ENCODE measurements at places on chromosomes 7 and 10.

GRCh38 chr7:30513762-30514161 is 9.1 kb upstream of the GGCT start:
- DNase-seq: no peak

- no peak for DNase-seq
Measured at GRCh38 chr7:4784799-4785198, 9.4 kb downstream of the AP5Z1 start.

DNA sequence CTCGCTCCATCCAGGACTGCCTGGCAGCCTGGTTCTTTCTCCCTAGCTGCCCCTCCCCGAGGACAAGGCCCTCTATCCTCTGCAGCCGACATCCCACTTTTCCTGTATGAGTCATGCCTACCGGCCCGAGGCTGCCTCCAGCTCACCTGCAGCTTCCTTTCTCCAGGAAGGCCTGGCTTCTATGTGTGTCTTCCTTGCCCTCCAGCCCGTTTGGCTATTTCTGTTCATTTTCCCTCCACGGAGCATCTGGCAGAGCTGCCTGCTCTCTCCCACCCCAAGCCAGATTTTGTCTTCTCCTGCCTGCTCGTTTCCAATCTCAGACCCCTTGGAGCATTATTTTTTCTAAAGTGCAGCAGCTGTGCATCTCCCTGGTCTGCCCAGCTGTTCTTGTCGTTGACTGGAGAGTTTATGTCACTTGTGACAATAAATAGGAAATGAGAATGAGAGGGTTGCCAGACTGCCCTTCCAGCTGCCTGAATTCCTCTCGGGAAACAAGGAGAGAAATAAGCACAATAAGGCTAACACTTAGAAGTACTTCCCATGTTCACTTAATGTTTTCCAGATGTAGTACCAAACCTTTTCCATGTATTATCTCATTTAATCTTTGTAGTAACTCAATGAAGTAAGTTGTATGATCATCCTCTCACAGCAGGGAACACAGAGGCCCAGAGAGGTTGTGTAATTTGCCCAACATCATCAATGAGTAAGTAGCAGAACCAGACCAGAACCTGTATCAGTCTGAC is 19.7 kb downstream of the UBTD1 start:
- no peak for DNase-seq

DNA sequence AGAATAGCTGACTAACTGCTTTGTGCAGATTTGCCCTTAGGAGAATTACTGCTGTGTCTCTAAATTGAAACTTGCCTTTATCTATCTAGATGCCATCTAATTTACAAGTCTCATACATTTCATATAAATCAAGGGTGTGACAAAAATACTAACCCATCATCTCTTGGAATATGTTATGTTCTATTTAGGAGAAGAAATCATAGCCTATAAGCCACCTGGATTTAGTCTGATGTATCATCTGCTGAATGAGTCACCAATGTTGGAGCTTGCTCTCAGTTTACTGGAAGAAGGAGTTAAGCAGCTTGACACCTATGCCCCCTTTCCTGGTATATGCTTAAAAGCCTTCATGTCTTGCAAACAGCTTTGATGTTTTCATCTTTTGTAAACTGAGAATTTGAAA is 43.5 kb downstream of the NUP205 start:
- DNase-seq: no peak

DNA sequence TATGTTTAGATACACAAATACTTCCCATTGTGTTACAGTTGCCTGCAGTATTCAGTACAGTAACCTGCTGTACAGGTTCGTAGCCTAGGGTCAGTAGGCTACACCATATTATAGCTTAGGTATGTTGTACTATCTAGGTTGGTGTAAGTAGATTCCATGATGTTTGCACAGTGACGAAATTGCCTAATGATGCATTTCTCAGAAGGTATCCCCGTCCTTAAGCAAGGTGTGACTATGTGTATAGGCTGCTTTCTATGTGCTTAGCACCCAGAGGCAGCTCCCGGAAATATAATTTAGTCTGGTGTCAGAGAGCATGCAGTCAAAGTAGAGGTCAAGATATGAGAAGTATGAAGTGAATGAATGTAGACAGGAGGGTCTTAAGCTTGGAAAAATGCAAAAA is 9.8 kb downstream of the MAPK8 start:
- DNase-seq: no peak

DNA sequence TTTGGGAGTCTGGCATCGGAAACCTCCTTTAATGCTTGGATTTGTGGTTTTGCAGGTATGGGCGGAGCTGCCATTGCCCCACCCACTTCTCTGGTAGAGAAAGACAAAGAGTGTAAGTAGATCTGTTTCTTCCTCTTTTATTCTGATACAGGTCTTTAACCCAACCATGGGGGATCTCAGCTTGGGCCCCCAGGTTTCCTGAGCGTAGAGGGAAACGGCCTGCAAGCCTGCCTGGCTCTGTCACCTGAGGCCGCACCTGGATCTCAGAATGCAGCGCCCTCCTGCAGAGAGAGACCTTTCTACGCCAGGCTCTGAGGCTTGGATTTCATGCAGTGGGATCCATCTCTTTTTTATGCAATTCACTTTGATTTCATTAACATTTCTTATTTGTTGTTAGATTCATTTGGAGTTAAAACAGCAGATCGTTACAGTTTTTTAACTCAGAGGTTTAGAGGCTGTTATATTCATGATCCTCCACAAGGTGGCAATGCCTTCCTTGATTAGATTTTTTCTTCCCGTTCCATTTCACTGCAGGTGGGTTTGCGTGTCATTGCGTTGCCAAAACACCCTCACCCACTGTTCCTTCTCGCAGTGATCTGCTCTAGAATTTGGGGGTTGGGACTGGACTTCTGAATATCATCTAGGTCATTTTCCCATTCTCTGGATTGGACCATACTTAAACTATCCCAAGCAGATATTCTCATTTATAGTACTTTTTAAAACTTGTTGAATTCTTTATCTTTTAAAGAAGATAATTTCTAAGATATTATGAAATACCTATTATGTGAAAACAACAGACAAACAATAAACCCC is 20.0 kb downstream of the RBM17 start:
- DNase-seq: no peak

- no peak for DNase-seq
Measured at GRCh38 chr10:105656856-105657255, 1015.8 kb downstream of the SORCS3 start.

DNA sequence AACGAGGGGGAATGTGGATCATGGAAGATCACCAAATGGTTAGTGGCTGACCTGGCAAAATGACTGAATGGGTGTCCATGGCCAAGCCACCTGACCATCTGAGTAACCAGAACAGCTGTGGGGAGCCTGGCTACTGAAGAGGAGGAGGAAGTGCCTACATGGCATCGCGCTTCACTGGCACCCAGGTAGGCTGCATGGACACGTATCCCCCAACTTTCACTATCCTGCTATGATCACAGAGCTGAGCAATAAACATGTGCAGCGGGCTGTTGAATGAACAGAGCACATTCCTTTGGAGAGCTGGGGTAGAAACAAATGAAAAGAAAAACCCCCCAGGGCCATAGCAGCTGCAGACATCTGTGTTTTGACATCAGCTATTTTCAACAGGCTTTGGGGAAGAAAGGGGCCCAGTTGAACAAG is 6.5 kb downstream of the AKR1B1 start:
- no peak for DNase-seq

- DNase-seq: no peak
Measured at GRCh38 chr7:28686418-28686800, 271.7 kb downstream of the TRIL start.

- DNase-seq: no peak
Measured at GRCh38 chr7:98991141-98991540, 112.8 kb downstream of the TRRAP start.

DNA sequence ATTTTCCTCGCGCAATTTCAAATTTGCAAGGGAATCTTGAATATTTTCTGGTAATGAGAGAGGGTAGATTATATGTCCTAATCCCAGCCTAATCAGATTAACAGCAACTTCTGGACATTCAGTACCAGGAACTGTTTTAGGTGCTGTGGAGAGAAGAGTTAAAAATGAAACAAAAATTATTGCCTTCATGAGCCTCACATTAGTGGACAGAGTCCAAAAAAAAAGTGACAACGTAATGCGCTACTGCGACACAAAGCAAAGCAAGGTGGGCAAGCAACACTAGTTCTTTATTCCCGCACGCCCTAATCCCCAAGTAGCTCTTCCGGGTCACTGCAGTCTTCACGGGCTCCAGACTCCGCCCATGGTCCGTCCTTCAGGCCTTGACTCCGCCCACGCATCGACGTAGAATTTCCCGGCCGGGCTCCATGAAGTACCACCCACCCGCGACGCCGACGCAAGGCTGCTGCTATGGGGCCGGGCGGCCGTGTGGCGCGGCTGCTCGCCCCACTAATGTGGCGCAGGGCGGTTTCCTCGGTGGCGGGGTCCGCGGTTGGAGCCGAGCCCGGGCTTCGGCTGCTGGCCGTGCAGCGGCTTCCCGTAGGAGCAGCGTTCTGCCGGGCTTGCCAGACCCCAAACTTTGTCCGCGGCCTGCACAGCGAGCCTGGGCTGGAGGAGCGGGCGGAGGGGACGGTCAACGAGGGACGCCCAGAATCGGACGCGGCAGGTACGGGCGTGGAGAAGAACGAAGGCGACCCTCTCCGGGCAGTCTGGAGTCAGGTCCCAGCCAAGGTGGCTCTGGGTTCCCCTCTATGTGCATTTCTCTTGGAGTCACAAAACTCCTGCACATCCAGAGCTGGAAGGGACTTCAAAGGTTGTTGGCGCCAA is at the start of gene MALSU1:
MALSU1 (plus strand) TSS at position 455 of the 885 bp plus-strand sequence; CDS start at position 469, 14 bp downstream.
- DNase-seq: peak; percentile 96

DNA sequence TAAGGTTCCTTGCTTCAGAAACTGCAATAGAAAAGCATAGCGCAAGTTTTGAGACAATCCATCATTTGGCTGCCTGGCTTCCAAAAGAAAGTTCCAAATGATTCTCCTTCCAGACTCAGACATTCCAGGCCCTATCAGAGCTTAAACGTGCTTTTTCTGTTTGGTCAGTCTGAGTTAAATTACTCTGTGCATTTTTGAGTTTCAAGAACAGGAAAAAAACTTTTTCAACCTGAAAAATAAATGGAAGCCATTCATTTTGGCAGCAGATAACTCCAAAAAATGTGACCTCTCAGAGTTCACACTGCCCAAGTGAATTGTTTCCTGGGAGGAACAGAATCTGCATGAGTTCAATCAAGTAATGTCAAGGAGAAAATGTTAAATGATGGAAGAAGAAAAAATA is 354.2 kb downstream of the CXCL12 start:
- DNase-seq: no peak

GRCh38 chr7:84009051-84009450 is 185.5 kb downstream of the SEMA3A start:
- DNase-seq: no peak

DNA sequence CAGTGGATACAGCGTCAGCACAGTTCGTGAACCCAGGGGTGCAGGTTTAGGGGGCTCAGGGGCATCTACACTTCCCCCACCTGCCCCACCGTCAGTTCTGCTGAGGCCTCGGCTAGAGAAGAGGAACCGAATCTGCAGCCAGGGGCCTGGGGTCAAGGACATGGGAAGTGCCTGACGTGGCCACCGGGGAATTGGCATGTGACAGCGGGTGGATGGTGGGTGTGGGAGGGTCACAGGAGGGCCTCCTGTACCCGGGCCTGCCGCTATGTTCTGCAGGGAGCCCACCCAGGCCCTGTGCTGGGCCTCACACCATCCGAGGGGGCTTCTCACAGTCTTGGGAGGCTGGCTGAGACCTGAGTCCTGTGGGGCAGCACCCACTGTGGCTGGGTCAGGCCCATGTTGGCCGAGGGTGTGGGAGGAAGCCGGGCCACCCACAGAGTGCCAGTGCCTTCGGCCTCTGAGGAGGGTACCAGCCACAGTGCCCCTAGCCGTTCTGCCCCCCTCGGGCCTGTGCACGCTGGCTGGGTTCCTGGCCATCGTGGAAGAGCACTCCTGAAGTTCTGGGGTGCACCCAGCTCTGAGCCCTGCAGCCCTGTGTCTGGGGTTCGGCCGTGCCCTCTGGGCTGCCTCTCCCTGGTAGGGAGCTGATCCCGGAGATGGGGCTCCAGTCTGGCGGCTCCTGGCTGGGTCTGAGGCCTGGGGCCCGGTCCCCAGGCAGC is 5.9 kb downstream of the TTYH3 start:
- no peak for DNase-seq

DNA sequence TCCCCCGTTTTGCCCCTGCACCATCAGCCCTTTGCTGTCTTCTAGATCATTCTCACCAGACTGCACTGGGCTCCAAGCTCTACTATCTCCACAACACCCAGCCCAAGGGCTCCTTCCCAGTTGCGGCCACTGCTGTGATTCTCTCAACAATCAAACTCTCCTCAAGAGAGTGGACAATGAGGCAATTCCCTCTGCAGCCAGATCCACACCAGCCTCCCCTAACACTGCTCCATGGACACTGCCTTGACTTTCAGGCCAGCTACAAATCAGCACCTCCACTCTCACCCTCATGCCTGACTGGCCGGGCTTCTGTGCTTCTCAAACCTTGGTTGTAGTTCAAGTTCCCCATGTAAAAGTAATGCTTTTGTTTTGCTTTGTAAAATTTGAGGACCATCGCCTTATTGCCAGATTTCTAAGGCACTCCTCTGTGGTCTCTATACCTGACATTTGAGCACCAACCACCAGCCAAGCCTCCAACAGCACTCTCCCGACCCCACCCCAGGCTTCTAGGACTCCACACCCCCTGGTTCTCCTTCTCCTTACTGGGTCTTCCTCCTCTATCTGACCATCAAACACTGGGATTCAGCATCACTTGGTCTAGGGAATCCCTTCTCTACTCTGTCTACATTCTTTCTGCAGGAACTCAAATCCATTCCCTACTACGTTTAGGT is 45.4 kb downstream of the PPIF start:
- no peak for DNase-seq

DNA sequence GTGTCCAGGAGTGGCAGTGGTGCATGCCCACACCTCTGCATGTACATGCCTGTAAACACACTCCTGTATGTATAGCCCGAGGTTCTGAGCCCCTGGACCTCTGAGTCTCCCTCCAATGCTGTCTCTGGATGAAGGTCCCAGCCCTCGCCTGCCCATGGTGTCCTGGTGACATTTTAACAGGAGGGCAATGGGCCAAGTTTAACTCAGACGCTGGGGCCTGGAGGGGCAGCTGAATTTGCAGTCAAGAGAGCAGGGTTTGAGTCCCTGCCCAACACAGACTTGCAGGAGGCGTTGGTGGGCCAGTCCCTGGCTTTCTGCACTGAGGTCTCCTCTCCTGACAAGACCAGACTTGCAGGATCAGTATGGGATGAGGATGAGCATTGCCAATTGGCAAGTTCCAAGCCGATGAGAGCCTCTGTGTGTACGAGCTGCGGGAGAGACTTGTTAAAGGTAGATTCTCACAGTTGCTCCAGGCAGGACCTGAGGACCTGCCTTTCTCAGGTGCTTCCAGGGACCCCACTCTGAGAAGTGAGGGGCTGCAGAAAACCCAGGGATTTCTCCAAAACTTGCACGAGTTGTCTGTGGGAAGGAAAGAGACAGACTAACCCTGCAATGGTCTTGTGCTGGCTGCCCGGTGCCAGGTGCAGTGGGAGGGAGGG is 141.9 kb downstream of the ELFN1 start:
- DNase-seq: no peak

GRCh38 chr7:36456548-36456947 is 66.9 kb downstream of the ANLN start:
- DNase-seq: no peak

All from stimulated activated CD4-positive, alpha-beta T cell treated with anti-CD3 and anti-CD28 coated beads, Interleukin-1b, Interleukin-23, amount 100 ng/mL, for 4 hours (primary cell).